ENCODE measurements at places on chromosomes 1 and 21.

DNA sequence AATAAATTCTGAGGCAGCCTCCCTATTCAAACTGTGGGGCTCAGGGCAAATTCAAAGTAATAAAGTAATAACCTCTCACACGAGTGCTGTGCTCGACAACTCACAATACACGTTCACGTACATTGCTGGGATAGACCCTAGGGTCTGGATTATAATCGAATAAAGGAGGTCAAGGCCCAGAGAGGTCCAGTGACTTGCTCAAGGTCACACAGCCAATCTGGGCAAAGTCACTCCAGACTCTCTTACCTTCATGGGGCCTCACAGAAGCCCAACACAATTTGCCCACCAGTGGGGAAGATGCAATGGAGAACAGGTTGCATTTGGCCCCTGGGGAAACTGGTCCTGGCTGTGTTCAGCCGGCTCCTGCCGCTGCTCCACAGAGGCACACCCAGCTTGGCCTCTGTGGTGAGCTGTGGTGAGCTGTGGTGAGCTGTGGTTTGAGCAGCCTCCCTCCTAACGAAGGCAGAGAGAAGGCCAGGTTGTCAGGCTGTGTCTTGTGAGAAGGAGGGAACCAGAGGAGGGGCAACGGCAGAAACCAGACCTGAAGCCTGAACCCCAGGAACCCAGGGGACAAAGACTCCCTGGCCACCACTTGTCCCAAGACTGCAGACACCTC lies 35.1 kb downstream of the NUAK2 start:
- DNase-seq, result peak; percentile 69

- no peak for DNase-seq
Observed at GRCh38 chr1:37930246-37931101, 16.4 kb downstream of the INPP5B start.

- no peak for DNase-seq
Observed at GRCh38 chr1:225981714-225982113, 17.4 kb downstream of the SDE2 start.

- no peak for DNase-seq
Observed at GRCh38 chr1:180230791-180231505, 884 bp downstream of the LHX4 start.

DNA sequence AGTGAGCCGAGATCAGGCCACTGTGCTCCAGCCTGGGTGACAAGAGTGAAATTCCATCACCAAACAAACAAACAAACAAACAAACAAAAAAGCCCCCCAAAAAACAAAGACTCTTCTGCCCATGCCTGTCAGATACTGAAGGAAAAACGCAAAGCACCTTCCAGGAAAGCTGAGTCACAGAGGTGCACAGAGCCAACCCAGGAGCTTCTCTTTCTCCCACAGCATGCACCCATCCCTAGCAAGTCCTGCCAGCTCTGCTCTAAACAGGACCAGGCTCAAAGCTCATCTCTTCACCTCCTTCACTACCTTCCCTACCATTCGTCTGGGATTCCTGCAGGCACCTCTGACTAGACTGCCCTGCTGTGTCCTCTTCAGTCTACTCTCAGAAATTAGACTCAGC lies 46.5 kb downstream of the ETS2 start:
- DNase-seq, result no peak

All from CD4-positive, alpha-beta T cell treated with Interferon gamma for 1 hour (primary cell).